ENCODE measurements at places on chromosomes 5 and 9.

GRCh38 chr9:116370556-116370955, 217.0 kb downstream of the PAPPA start:
- DNase-seq: no peak

DNA sequence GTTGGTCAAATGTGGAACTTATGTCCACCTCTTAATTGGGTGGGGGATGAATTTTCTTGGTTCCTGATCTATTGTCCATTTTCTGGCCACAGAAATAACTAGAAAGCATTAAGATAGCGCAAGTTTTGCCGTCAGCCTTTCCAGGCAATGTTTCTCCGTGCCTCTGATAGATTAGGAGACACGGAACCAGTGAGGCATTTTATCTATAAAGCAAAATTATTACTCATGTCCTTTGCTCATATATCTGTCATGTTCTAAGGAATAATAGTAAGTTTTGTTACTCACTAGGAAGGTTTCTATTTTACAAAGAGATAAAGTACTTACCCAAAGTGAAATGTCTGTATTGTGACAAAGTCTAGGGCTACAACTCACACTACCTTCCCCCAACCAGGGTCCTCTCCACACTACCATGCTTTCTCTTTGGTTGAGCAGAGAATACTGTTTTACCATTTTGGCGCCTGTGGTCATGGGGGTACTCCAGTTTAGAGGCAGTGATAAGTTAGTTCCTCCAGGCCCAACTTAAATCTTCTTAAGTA, 19.9 kb upstream of the IL9 start:
- DNase-seq: no peak

- no peak for DNase-seq
Observed at GRCh38 chr5:66498791-66499207, 97.4 kb upstream of the MAST4 start.

- DNase-seq: no peak
Observed at GRCh38 chr5:84682531-84682930, 297.9 kb upstream of the EDIL3 start.

DNA sequence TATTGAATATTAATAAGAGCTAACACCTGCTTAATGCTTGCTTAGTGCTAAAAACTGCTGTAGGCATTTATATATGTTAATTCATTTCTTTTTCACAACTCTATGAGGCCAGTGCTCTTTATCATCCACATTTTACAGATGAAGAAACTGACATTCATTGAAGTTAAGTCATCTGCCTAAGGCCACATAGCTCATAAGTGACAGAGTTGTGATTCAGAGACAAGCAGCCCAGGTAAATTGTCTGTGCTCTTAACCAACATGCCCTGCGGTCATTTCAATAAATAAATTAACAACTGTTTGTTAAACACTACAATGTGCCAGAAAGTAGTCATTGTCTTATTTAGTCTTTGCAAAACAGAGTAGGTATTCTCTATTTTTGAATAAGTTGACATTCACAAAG, 1354.4 kb upstream of the C9orf72 start:
- DNase-seq: no peak

DNA sequence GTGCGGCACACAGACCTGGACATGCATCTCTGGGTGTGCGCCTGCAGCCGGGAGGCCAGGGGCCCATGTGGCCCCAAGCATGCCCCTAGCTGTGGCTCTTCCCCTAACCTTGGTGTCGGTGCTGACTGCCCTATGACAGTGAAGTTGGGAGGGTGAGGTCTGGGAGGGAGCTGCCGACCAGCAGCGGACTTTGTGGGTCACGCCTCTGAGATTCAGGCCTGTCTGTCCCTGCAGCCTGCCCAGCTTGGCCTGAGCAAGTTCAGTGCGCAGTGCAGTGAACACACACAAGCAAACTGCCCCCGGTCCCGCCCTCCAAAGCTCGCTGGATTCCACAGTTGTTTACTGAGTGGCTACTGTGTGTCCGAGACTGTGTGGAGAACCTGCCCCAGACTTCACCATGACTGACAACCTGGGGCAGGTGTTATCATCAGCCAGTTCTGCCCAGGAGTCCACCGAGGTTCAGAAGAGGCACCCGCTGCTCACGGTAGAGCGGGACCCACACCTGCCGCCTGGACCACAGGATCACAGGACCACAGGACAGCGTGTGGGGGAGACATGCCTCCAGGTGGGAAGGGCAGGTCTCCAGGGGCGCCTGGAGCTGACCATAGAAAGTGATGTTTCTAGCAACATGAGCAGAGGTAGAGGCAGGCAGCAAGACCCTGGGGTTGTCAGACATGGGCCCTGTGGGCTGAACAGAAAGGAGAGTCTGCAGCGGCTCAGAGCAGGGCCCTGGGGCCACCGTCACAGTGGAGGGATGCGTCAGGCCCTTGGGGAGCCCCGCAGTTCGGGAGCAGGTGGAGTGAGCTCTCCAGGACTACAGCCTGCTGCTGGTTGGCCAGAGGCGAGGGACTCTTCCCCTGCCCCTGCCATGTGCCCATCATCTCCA, 105.1 kb downstream of the PHF2 start:
- DNase-seq: no peak

DNA sequence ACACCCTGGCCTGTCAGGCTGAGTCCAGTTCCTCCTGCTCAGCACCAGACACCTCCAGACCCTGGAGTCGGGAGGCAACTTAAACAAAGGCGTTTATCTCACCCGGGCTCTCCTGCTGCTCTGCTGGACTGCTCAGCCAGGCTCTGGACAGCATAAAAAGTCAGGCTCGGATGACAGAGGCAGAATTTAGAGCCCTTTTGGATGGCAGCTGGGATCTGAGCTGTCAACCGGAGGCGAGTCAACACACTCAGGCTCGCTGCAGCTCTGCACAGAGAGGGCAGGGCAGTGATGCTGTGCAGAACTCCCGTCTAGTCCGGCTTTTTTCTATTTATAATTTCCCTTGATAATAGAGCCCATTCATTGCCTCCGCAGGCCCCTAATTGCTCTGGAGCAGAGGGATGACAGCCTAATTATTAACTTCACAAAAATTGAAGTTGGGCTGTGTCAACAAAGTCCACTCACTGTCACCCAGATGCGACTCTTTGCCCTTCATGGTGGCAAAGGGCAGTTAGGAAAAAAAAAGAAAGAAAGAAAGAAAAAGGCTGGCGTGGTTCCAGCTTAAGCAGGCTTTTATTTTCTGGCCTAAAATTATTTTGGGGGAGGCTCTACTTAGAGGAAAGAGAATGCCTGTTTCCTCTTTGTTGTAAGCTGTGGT, 37.6 kb downstream of the STC2 start:
- DNase-seq: no peak

GRCh38 chr5:179819296-179820126, 1.2 kb upstream of the SQSTM1 start:
- no peak for DNase-seq

Measured in kidney glomerular epithelial cell (primary cell).